T1000 (cell line): ENCODE measurements at places on chromosomes 16 and 17.
A peak's percentile ranks its signal among the peaks of the same experiment; 100 is the strongest.

GRCh38 chr16:89150981-89151380, 20.6 kb upstream of the CDH15 start:
- DNase-seq: no peak

DNA sequence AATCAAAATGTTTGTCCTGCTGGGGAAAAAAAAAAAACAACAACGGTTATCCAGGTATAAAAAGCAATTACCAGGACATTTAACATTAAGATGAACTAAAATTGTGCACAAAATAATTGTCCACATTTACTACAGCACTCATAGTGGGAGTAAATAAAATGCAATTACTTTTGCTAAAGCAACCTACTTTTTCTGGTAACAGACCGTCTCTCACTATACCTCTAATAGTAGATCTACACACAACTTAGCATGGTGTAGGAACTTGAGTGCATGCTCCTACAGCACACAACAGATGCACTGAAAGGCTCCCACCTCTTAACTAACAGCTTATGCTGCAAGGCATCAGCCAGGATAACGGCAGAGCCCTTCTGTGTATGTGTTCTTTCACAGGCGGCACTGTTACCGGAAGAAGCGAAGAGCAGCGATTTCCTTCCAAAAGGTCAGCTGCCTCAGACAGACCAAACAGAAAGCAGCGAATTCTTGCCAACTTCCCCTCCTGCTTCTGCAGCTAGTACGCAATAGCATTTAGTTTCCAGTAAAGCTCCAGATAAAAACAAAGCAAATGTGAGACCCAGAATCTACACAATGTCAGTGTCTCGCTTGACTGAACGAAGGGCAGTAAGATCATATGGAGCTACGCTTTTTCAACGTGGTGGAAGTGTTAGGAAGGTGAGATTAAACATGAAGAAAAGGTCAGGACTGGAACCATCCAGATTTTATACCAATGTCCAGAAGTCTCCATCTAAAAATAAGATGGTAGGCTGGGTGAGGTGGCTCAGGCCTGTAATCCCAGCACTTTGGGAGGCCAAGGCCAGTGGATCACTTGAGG, 27.6 kb downstream of the STAT5B start:
- no peak for DNase-seq

DNA sequence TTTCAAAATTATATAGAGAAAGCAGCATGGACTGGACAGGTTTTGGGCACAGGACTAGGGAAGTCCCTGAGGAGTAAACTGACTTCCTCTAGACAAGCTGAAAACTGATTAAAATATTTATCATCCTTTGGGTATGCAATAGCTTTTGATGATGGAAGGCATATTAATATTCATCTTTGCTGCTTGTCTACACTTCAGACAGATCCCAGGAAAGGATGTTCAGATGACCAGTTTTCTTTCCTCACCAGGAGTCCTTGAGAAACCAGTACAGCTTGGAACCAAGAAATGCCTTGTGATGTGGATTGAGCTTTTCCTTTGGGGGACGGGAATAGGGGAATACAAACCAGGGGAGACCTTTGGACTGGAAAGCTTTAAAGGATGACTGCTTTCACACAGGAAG, 195.5 kb downstream of the FTO start:
- no peak for DNase-seq

DNA sequence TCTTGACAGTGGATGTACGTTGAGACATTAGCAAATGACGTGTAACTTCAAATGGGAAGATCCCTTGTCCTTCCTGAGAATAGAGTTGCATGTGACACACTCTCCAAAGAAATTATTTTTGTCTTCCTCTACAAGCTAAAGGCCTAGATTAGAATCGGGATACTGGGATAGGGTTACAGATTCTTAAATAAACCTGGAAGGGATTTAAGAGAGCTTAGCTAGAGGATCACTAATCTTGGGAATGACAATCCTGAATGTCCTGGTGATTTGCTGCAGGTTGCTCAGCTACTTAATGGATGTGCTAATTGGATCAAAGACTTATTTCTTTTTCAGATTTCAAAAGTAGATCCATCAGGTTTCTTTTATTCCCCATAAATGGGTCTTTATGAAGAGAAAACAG, 101.9 kb downstream of the KCNJ2 start:
- DNase-seq: no peak

DNA sequence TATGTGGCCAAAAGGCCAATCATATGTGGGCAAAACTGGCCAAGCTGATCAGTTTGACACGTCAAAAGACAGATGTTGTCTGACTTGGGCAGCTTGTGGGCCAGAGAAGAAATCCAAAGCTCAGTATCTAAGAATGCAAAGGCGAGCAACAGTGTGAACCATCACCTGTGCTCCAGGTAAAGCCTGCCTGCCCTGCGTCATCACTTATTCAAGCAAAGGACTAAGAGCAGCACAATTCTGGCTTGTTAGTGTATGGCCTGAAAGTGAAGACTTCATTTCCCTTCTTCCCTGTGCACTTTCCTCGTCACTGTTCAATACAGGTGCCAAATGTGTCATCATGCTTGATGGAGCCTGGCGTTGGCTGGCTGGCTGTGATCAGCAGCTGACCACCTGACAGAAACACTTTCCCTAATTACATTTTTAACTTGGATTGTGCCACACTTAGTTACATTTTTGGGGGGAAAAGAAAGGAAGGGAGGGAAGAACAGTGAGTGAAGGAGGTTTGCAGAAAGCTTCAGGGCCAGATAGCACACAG, 4.7 kb downstream of the FAM20A start:
- no peak for DNase-seq

- DNase-seq: no peak
Measured at GRCh38 chr17:64387145-64387473, 3.6 kb downstream of the PECAM1 start.

GRCh38 chr17:7475764-7476422, 3.5 kb downstream of the ZBTB4 start:
- DNase-seq: no peak

DNA sequence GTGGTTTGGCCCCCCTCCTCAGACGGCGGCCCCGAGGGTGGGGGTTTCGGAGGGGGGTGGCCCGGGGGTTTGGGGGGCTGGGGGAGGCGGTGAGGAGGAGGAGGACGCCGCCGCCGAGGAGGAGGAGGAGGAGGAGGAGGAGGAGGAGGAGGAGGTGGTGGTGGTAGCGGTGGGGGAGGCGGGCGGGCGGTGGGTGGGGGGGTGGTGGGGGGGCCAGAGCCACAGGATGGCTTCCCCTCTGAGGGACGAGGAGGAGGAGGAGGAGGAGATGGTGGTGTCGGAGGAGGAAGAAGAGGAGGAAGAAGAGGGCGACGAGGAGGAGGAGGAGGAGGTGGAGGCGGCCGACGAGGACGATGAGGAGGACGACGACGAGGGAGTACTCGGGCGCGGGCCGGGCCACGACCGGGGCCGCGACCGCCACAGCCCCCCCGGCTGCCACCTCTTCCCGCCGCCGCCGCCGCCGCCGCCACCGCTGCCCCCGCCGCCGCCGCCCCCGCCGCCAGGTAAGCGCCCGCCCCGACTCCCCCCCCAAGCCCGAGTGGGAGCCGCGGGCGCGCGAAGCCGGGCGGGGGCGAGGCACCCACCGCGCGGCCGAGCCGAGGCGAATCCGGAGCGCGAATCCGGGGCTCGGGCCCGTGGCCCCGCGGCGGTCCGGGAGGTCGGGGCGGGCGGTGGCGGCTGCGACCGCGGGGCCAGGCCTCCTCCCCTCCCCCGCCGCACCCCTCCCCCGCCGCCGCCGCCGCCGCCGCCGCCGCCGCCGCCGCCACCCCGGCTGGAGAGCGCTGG, 3.8 kb upstream of the CHD3 start:
- no peak for DNase-seq

- peak; percentile 56 for DNase-seq
Measured at GRCh38 chr17:27457731-27458523, 1.7 kb downstream of the KSR1 start.

- no peak for DNase-seq
Measured at GRCh38 chr16:86549076-86549892, 5.8 kb downstream of the MTHFSD start.

DNA sequence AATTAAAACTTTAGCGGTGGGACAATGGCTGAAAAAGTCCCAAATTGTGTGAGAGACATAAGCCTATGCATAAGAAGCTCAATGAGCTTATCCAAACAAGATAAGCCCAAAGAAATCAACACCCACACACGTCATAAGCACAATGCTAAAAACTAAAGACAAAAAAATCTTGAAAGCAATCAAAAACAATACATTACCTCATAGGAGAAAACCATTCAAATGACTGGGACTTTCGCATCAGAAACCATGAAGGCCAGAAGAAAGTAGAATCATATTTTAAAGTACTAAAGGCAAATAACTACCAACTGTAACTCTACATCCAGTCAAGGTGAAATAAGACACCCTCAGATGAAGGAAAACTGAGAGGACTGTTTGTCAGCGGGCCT, 50.2 kb downstream of the ZCCHC14 start:
- no peak for DNase-seq

- no peak for DNase-seq
Measured at GRCh38 chr17:37676115-37676925, 33.1 kb upstream of the DDX52 start.

- DNase-seq: no peak
Measured at GRCh38 chr17:34999456-34999855, 19.1 kb downstream of the LIG3 start.

- DNase-seq: no peak
Measured at GRCh38 chr17:13646411-13646810, 44.7 kb upstream of the HS3ST3A1 start.

- no peak for DNase-seq
Measured at GRCh38 chr17:78664476-78665386, 87.5 kb upstream of the DNAH17 start.

DNA sequence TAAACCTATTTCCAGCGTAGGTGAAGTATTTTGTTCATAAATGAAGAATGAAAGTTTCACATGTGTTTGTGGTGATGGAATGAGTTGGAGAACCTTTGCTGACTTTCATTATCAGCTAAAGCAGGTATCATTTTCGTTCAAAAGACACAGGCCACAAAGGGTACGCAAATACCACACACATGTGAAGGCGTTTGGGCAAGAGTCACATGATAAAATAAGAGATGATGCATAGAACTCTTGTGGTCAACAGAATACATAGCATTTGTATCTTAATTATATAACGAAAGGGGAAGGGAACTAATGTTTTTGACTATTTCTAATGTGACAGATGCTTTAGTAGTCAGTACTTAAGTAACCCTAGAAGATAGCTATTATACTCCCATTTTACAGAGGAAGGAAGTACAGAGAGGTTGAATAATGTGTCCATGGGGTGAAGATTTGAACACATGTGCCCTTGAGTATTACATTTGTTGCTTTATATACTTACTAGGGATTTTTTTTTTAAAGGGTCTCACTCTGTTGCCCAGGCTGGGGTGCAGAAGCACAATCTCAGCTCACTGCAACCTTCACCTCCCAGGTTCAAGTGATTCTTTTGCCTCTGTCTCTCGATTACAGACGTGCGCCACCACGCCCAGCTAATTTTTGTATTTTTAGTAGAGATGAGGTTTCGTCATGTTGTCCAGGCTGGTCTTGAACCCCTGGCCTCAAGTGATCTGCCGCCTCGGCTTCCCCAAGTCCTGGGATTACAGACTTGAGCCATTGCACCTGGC, 4.8 kb downstream of the RPA1 start:
- no peak for DNase-seq

- DNase-seq: no peak
Measured at GRCh38 chr16:85006639-85007038, 4.7 kb downstream of the ZDHHC7 start.

DNA sequence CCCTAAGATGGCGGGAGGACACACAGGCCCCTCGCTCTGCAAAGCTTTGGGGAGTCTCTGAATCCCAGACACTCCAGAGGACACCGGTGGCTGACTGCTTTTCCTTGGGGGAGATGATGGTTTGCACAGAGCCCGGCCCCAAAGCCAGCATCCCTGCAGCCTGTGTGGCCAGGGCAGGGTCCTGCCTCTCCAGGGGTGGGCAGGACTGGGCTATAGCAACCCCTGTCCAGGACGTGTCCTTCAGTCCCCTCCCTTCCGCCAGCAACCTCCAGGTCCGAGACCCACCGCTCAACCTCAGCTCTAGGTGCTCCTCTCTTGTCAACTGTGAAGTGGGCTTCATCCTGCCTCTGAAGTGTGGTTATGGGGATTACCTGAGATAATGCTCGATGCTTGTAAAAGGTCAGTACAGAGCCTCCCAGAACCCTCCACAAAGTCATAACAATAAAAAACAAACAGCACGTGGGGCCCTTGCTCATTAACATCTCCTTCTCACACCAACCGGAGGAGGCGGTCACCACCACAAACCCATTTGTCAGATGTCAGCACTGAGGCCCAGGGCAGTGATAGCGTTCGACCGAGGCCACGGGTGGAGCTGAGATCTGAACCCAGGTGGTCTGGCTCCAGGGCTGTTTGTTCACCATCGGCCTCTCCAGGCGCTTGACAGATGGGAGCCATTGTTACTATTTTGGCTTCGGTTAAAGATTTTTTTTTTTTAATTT, 304.8 kb downstream of the IRF8 start:
- no peak for DNase-seq

GRCh38 chr16:73846356-73846755, 450.3 kb upstream of the PSMD7 start:
- DNase-seq: no peak

DNA sequence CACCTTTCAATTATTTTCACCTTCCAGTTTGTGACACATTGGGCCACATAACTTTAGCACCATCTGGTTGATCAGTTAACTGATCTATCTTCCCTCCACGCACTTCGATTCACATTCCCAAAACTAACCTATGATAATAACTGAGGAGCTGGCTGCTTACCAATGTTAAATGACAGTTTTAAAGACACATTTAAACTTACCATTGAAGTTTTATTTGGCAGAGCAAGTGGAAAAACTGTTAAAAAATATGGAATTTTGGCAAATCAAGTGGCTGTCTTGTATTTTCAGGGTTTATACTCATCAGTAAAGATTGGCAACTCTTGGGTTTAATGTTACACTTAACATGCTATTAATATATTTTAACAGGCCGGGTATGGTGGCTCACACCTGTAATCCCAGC, 5.4 kb upstream of the APOH start:
- no peak for DNase-seq

- no peak for DNase-seq
Measured at GRCh38 chr17:78258323-78259191, 27.1 kb downstream of the TMEM235 start.

- DNase-seq: peak; percentile 61
Measured at GRCh38 chr16:3971261-3971660, 90.7 kb upstream of the CREBBP start.

DNA sequence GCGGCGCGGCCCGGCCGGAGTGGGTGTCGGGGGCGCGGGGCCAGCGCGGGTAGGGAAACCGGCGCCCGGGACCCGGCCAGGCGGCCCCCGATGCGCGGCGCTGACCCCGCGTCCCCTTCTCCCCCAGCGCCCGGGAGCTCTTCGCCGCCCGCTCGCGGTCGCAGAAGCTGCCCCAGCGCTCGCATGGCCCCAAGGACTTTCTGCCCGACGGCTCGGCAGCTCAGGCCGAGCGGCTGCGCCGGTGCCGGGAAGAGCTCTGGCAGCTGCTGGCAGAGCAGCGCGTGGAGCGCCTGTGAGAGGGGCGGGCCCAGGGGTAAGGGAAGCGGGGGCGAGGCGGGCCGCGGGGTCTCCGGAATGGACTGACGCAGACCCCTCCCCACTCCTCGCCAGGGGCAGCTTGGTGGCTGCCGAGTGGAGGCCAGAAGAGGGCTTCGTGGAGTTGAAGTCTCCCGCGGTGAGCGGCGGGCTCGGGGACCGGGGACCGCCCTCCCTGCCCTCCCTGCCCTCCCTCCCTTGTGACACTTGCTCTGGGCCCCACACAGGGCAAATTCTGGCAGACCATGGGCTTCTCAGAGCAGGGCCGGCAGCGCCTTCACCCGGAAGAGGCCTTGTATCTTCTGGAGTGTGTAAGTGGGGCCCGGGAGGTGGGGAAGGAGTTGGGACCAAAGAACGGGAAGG, 430 bp downstream of the TSEN54 start:
- no peak for DNase-seq
